AG09309 (cell line): ENCODE measurements at places on chromosomes 6 and 20.

GRCh38 chr6:121158891-121159290 lies 175.4 kb downstream of the TBC1D32 start:
- DNase-seq: no peak

DNA sequence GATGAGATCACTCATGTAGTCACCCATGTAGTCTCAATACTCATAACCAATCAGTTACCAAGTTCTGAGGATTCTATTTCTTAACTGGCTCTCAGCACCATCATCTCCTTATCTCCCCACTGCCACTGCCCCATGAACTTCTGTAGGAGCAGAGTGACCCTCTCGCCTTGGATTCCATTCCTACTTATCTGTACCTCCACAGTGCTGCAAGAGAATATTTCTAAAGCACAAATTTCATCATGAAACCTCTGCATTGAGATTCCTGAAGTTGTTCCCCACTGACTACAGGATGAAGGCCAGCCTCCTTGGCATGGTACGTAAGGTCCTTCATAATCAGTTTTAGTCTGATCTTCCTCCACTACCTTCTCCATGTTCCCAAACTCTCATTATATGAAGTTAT lies 34.8 kb downstream of the BACH2 start:
- no peak for DNase-seq

DNA sequence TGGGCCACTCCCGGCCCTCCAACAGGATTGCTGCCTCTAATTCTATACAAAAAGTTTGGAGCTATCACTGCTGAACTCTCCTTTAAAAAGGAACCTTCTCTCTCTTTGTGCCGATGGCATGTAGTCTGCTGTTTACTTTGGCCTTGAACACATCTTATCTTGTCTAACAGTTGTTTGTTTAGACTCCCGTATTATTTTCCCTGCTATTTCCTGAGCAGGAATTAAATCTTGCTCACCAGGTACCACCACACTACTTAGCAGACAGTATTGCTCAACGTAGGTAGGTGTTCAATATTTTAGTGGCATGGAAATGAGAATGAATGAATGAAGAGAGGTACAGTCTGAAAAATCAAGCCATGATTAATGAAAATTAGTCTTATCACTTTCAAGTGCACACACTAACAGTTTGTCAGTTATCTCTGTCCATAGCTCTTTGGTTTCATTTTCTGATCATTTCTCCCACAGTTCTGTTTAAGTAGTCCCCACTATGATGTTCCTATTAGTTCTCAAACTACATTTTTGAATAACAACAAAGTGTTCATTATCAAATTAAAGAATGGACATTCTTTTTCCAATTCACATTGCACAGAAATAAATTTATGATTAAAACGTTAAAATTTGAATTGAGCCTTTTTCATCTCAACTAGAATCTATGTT lies 6.8 kb upstream of the HEY2 start:
- no peak for DNase-seq

DNA sequence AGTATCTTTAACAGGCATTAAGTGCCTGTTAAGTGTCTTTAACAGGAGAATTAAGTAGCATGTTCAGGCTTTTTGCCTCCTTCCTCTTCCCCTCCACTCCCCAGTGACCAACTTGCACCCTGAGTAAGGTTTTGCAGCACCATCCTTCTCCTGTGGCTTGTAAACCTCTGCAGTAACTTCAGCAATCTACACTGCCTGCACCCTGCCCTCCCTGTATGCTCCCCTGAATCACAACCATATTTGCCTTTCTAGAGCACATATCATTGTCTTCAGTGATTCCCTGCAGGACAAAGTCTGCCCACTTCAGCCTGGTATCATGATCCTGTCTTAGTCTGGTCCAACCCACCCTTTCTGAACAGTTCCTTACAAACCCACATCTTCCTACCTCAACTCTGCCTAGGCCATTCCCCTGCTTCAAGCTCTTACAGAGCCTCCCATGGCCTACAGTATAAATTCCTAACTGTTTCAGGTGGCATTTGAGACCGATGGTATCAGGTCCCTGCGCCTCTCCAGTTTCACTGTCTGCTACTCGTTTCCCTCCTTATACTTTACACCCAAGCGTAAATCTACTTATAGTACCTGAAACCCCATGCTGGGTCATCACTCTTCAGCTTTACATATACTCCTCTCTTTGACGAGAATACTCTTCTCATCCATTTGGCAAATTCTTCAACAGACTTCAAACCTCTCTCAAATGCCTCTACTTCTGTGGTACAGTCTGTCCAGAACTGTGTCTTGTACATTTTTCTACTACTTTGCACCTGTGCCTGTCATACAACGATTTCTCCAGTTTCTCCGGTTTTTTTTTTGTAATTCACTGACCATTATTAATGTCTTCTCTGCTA lies 69.8 kb downstream of the ZHX3 start:
- DNase-seq: no peak

- DNase-seq: no peak
These were observed 245.2 kb downstream of the ADGRB3 start for GRCh38 chr6:68880050-68880813.

DNA sequence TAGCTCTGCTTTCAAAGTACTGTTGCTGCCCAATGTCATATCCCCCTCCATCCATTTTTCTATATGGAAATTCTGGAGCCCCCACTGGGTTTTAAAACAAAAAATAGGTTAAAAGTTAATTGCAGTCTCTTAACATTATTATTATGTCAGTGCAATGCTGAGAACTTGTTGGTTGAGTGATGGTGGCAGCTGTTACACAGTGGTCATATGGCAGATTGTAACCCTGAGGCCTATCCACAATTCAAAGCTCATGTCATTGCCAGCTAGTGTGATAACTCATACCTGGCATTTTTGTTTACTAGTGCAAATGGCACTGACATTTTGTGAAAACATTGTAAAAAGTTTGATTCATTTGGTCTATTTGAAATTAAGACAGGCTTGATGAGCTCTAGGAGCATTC lies 305.7 kb upstream of the FLRT3 start:
- no peak for DNase-seq

- DNase-seq: no peak
These were observed 213.7 kb downstream of the ANKRD60 start for GRCh38 chr20:58014628-58015315.

DNA sequence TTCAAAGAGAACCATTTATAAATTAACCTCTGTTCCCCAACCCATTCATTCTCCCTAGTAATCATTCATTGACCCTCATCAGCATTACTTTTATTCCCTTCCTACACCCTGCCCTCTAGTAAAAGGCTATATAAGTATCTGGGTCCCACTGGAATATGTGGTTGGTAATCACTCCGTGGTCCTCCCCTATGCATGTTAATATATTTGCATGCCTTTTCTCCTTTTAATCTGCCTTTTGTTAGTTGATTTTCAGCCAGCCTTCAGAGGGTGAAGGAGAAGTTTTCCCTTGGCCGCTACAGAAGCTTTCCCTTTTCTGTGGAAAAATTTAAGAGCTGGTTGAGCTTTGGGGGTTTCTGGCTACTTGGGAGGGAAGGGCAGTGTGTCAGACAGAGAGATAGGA lies 585.6 kb downstream of the UTRN start:
- DNase-seq: no peak

GRCh38 chr6:158850807-158851115 lies 31.6 kb upstream of the EZR start:
- DNase-seq: no peak

- no peak for DNase-seq
These were observed 145.6 kb upstream of the ESR1 start for GRCh38 chr6:151661928-151662327.

- DNase-seq: peak; percentile 32
These were observed 119.1 kb upstream of the ADGRF1 start for GRCh38 chr6:47161176-47161687.

GRCh38 chr6:117928833-117929232 lies 21.8 kb downstream of the SLC35F1 start:
- DNase-seq: no peak

DNA sequence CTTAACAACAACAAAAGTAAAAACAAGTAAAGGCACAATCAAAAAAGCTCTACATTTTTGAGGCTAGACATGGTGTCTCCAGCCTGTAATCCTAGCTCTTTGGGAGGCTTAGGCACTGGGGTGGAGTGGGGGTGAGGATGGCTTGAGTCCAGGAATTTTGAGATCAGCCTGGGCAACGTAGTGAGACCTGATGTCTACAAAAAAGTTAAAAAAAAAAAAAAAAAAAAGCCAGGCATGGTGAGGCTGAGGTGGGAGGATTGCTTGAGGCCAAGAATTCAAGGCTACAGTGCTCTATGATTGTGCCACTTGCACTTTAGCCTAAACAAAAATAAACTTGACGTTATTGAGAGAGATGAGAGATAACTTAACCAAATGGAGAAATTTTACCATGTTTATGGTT lies 60.1 kb downstream of the QKI start:
- DNase-seq: no peak

DNA sequence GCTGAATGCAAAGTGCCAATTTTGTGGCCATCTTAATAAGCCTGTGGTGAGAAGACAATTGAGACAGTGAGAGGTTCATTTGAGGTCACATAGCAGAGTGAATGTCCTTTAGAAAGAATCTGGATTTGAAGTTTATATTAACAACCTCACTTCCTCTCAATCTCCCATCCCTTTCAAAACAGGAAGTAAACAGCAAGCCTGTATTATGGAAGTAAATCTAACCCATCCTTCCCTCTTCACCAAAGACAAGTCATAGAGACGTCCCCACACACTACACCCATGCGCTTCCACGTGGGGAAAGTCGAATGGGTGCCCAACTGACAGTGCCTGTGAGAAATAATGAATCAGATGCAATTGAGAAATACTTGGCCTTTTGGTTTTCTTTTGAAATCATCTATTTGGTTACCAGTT lies 28.8 kb upstream of the CCND3 start:
- DNase-seq: peak; percentile 31

DNA sequence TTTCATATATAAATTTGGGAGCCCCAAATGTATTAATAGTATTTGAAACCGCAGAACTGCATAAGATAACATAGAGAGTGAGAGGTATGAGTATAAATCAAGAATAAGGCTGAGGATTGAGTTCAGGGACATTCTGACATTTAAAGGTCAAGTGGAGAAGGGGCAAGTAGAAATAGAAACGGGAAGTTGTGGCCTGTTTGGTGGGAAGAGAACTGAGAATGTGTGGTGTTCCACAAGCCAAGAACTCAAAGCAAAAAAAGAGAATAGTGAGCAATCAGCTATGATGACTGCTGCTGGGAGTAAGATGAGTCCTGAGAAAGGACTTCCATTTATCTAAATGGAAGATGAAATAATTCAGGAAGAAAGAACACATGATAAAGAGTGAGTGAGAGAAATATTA lies 418.4 kb downstream of the CD109 start:
- no peak for DNase-seq

DNA sequence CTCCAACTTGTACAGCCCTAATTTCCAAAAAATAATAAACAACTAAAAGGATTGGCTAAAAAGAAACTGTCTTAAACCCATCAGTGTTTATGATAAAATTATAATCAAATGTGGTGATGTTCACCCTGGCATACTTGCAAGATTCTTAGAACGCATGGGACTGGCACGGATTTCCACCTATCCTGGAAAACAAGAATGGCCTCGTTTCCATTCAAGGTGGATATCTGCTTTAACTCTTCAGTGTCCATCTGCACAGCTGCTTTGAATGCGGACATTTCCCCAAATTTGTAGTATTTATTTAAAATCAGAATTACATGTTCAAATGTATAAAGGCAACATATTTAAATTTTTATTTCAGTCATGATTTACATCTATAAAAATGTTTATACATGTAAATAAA lies 4.2 kb downstream of the CNR1 start:
- DNase-seq: no peak

DNA sequence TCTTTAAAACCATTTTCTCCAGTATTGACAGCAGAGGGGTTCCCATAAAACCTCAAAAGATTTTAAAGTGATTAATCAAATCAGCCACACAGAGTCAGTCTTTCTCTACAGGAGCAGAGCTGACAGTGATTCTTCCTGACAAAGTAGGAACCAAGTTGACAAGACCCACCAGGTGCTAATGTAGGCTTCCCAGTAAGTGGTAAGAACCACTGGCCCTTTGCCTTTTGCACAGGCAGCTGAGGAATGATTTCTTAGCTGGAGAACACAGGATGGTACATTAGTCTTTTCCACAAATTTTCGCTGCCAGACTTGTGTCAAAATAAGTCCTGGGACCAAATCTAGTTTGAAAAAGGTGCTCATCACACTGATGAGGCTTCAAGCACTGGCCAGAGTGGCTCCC lies 95.8 kb downstream of the ARMC2 start:
- DNase-seq: no peak

DNA sequence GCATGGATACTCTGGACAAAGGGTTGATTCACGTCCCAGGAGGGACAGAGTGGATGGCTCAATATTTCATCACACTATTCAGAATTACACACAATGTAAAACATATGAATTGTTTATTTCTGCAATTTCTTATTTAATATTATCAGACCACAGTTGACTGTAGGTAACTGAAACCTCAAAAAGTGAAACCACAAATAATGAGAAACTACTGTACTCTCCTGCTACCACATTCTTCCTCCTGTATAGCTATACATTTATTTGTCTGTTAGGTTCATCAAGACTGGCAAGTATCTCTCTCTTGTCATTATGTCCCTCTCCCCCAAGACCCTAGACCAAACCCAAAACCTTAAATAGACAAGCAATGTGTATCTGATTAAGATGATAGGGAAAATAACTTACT lies 60.0 kb downstream of the SYCP2 start:
- no peak for DNase-seq

GRCh38 chr20:43849496-43850186 lies 65.0 kb upstream of the TOX2 start:
- no peak for DNase-seq

GRCh38 chr20:59598625-59599310 lies 5.6 kb upstream of the PHACTR3 start:
- no peak for DNase-seq

DNA sequence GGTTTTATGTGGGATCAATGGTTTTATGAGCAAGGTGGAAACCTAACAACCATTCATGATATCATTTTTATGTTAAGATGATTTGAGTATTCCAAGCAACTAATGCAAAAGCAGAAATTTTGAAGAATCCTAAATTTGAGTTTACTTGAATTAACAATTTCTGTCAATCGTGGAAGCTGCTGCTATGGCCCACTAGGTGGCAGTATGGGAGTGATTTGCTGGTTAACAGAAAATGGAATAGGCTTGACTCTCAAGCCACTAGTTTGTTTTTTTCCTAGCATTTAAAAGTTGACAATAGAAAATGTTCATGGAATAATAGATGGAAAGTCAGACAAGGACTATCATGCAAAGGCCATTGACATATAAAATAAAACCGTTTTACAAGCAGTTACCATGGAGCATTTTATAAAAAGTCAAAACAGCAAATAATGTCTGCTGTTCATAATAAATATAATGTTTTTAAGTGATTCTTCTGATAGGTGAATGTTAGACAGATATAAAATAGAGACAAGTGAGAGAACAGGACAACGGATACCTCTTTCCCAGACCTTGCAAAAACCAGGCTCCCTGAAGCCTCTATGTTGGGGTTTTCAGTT lies 43.0 kb upstream of the TMEM200A start:
- DNase-seq: peak; percentile 47

GRCh38 chr6:52149076-52149475 lies 37.1 kb upstream of the IL17A start:
- DNase-seq: no peak

- DNase-seq: peak; percentile 33
These were observed 37.1 kb downstream of the SLC22A23 start for GRCh38 chr6:3419624-3420272.
